ENCODE measurements at places on chromosomes 7 and 10. TPM values are rescaled to one million over a fixed set of nuclear protein-coding genes. Genes with fewer than 3 reads are reported as not detected.

- DNase-seq = no peak
Observed at GRCh38 chr10:122460891-122461293, 461 bp upstream of the HTRA1 start.

DNA sequence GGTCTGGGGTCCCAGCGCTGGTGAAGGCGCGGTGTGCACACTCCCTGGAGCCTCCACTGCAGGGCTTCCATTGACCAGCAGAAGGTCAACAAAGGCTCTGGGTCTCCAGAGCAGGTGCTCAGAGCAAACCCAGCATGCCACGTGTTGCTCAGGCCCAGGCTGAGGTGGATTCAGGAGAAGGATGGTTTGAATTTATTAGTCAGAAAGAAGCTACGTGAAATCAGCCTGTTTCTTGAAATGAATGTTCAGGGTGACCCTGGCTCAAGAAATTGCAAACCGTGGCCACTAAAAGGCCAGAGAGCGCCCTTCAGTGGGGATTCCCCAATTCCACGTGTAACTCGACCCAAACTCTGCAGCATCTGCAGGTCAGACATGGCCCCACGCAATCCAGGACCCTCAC lies 82.7 kb upstream of the PFKP start:
- DNase-seq = no peak

DNA sequence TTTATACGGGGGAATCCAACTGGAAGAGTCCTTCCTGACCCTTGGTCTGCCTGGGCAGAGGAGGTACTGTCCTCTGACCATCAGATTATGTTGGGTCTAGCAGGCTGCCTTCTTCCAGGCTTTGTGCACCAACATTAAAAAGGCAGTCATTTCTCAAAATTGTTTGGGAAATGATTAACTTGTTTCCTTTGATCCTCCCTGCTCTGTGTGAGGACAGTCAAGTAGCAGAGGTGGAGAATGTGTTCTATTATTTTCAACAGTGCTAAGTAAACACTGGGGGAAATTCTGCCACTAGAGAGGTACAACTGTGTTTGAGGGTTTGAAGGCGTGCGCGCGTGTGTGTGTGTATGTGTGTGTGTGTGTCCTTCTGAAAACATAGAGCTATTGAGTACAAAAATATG lies 20.6 kb downstream of the ACSL5 start:
- DNase-seq = peak; percentile 50

GRCh38 chr7:50735333-50735732 lies 47.4 kb downstream of the GRB10 start:
- no peak for DNase-seq

DNA sequence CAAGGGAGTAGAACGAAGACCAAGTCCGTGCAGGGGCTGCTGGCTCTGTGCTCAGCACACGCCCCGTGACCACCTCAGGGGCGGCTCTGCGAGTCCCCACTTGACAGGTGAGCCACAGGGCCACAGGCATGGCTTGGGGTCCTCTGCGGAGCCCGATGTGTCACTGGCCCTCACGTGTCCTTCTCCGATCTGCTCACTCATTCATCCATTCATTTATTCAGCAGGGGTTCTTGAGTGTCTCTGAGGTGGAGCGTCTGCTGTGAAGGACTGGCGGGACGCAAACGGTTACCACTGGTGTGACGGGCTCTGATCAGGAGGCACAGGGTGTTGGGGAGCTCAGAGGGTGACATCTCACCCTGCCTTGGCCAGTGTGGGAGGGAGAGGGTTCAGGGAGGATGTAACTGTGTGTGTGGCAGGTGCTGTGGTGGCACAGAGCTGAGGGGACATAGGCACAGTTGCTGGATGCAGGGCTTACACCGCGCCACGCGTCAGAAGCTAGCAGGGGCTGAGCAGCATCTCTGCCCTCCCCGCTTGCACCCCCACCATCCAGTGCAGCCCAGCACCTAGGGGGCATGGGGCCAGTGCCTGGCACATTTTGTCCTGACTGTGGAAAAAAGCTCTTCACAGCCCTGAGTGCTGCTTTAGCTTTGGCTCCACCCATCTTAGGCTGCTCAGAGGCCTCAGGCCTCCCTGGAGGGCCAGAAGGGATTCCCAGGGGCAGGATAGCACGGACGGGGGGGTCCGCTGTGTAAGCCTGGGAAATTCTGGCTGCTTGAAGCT lies 116.8 kb downstream of the LHPP start:
- no peak for DNase-seq

GRCh38 chr7:75878312-75878768 lies 494 bp upstream of the RHBDD2 start:
- DNase-seq = no peak

GRCh38 chr10:48455055-48455391 lies 148.5 kb downstream of the MAPK8 start:
- no peak for DNase-seq

- DNase-seq = peak; percentile 13
Observed at GRCh38 chr7:28685242-28685643, 272.9 kb downstream of the TRIL start.

- DNase-seq = no peak
Observed at GRCh38 chr7:91787931-91788330, 92.6 kb downstream of the MTERF1 start.

- DNase-seq = no peak
Observed at GRCh38 chr7:34177476-34177875, 272.1 kb downstream of the BMPER start.

Gene AP3M1
- total RNA-seq = 35.9 TPM

Gene MEST
- 18.6 TPM for total RNA-seq

Gene OGDHL
- 5.3 TPM for total RNA-seq

Gene PPP1R17
- total RNA-seq = not detected

Gene LGI1
- total RNA-seq = 4.2 TPM
